ENCODE measurements at places on chromosomes 7 and 10. TPM values are rescaled to one million over a fixed set of nuclear protein-coding genes. Genes with fewer than 3 reads are reported as not detected.

The INTS15 gene
- 16.2 TPM for total RNA-seq

- no peak for DNase-seq
Observed at GRCh38 chr7:83985821-83986220, 208.8 kb downstream of the SEMA3A start.

The C10orf90 gene
- total RNA-seq, result 1.2 TPM

The IGF2BP3 gene
- 44.8 TPM for total RNA-seq

The UPK3B gene
- 1.7 TPM for total RNA-seq

DNA sequence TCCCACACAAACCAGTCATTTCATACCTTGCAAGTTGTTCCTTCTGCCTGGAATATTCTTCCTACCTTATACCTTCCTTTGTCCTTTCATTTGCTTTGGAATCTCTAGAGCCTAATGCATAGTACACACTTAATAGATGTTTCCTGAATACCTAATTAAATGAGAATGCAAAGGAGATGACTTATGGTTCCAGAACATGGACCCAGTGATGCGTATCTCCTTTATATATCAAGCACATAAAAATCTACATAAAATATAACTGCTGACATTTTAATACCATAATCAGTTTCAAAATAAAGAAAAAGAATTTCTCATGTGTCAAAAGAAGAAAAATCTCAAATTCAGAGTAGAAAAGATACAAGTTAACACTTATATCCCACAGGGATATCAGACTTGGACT is 110.6 kb upstream of the ASAH2 start:
- no peak for DNase-seq

The JAZF1 gene
- 22.1 TPM for total RNA-seq

GRCh38 chr10:33211106-33211878 is 123.2 kb downstream of the NRP1 start:
- DNase-seq, result peak; percentile 75

DNA sequence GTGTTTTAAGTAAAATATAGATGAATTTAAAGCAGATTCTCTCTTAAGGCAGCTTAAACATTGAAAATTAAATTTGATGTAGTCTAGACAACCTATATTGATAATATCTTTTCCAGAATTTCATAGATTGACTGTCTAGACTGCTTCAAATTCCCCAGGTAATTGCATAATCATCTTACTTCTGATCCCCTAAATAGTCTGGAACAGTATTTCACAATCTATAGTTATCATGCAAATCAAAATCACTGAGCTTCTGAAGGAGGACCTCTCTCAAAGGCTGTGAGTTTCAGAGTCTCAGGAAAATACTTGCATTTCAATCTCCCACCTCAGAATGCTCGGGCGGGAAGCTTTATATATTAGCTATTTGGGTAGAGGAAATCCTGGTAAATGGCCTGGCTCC is 87.3 kb downstream of the SEMA3A start:
- DNase-seq, result no peak

- no peak for DNase-seq
Observed at GRCh38 chr10:99337901-99338300, 8.7 kb downstream of the CNNM1 start.

The ENTPD7 gene
- total RNA-seq, result 16.6 TPM

GRCh38 chr7:41573015-41573414 is 129.9 kb downstream of the INHBA start:
- no peak for DNase-seq

DNA sequence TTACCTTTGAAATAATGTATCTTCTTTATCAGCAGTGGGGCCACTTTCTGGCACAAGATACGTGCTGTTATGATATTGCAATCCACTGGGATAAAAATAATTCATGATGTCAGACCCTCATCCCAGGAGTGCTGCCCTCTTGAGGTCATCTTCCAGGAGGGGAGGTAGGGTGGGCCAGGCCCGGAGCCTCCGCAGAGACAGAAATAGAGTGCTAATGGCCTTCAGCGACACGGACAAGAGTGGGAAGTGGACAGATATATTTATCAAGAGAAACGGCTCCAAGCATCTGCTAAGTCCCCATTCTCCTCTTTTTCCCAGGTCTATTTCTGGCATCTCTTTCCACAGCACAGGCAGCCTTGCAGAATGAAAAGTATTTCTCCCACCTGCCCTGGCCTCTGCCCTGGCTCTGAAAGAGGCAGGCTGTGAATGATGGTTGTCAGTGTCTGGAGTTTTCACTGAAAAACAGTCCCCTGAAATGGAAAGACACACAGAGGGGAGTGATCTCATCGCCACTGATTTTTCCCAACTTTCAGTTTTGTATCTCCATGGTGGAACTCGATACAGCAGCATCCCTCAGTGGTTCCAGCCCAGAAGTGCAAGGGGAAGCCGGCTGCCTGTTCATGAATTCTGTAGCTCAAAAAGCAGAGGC is 251.7 kb upstream of the MYO3A start:
- no peak for DNase-seq

The CDNF gene
- 3.2 TPM for total RNA-seq

DNA sequence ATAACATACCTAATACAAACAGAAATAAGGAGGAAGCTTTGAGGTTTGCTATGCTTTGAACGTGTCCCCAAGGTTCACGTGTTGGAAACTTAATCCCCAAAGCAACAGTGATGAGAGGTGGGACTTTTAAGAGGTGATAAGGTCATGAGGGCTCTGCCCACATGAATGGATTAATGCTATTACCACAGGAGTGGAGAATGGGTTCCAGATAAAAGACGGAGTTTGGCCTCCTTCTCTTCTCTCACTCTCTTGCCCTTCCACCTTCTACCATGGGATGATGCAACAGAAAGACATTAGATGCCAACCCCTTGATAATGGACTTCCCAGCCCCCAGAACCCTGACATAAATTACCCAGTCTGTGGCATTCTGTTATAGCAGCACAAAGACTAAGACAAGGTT is 9.6 kb downstream of the ITGB1 start:
- DNase-seq, result no peak

DNA sequence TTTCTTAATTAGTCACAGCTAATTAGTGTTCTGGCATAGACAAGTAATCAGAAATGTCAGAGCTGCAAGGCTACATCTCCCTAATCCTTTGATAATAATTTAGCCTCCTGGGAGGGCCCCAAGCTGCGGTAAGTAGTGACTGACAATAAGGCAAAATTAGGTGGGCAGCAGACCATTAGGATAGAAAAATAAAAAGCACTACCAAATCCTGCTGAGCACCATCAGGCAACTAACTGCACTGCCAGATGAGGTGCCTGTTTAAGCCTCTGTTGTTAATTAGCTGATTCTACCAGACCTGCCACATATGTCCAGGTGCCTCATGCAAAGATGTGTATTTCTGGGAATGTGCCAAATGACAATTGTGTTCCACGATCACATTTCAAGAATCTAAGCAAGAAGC is 32.5 kb upstream of the FEZF1 start:
- DNase-seq, result no peak

- no peak for DNase-seq
Observed at GRCh38 chr7:82317257-82317721, 126.3 kb downstream of the CACNA2D1 start.

DNA sequence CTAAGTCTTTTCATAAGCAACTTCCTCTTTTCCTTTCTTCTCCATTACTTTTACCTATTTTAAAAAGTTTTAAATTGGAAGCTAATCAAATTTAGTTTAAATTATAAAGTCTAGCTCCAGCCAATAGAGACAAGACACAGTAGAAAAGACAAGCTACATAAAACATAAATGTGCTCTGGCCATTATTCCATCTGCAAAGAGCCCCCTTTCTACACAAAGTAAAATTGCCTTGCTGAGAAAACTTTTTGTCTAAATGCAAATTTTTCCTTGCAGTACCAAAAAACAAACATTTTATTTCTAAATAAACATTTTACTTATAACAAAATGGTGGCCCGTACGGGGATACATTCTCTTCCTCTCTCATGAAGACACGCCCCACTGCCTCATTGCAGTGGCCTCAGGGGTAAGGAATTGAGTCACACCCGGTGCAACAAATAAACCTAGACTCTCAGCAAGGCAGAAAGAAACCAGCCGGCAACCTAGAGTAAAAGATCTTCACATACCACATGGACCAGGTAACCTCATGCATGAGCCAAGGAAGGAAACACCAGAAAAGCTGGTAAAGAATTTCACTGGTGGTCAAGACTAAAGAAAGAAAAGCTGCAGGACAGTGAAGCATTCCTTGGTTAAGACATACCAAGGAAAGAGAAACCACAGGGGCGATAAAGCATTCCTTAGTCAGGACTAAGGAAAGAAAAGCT is 71.6 kb upstream of the ZNF746 start:
- DNase-seq, result no peak

- peak; percentile 10 for DNase-seq
Observed at GRCh38 chr7:39667341-39667923, 44.1 kb downstream of the RALA start.

DNA sequence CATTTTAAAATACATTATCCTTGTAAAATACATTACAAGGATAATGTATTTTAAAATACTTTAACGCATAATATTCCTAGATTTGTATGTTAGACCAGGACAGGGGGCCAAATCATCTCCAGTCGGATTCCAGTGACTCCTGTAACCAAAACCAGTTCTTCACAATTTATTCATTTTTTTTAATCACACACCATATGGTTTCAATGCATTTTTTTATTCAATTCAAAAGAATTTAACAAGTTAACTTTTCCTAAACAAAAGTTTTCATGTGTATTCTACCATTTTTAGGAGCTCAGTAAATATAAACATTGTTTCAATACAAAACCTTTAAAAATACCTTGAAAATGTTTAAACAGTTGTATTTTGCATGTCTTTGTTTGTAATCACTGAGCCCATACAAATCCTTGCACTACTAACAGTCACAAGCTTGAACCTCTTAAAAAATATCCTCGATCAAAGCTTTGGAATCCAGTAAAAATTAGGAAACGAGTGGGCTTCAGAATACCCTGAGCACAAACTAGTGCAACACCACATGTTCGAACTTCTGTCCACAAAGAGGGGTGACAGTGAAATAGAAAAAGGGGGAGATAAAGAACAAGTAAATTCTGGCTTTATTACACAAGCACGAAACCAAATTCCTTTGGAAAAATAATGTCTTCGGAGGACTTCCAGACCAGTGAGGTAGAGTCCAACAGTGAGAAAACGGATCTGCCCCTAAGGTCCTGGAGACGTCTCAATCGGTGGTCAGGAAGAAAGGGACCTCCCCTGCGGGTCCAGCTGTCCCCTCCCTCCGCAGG is 1.6 kb downstream of the CCDC71L start:
- no peak for DNase-seq

The SPDYE18 gene
- 0.59 TPM for total RNA-seq

DNA sequence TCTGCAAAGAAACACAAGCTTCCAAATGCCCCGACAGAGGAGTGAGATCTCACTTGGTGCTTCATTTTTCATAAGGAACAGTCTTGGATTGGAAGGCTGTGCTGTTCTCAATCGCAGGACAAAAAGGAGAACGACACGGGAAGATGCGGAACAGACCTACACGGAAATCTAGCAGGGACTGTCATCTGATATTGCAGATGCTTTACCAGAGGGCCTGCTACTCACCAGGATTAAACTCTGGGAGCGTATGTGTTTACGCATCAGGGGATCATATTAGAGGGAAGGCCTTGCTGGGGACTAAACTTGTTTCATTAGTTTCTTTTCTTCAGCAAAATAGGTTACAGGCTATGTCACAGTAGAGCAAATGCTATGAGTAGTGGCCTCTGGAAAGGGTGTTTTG is 82.8 kb upstream of the EEPD1 start:
- DNase-seq, result peak; percentile 42

The ENKUR gene
- 0.39 TPM for total RNA-seq

DNA sequence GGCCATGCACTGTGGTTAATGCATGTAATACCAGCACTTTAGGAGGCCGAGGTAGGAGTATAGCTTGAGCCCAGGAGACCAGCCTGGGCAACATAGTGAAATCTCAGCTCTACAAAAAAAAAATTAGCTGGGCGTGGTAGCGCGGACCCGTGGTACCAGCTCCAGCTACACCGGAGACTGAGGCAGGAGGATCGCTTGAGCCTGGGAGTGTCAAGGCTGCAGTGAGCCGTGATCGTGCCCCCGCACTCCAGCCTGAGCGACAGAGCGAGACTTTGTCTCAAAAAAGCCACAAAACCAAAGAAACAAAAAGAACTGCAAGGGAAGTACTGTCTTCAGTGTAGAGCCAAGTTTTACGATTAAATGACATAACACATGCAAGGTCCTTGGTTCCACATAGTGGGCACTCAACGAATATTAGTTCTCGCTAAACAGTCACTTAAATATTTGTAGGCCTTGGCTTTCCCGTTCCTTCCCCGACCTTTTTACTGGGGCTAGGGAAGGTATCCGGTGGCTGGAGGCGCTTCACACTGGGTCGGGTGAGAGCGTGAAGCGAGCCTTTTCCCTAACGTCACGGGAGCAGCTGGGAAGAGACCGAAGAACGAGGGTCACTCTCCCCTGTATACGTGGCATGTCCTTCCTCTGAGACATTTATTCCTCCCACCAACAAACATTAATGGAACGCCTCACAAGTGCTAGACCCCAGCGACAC is 993 bp upstream of the SND1 start:
- no peak for DNase-seq

The MYO1G gene
- total RNA-seq, result 2.6 TPM

Data from skin of body (tissue), 3 donors.